WERI-Rb-1 (cell line): ENCODE measurements at places on chromosomes 12 and 14.

DNA sequence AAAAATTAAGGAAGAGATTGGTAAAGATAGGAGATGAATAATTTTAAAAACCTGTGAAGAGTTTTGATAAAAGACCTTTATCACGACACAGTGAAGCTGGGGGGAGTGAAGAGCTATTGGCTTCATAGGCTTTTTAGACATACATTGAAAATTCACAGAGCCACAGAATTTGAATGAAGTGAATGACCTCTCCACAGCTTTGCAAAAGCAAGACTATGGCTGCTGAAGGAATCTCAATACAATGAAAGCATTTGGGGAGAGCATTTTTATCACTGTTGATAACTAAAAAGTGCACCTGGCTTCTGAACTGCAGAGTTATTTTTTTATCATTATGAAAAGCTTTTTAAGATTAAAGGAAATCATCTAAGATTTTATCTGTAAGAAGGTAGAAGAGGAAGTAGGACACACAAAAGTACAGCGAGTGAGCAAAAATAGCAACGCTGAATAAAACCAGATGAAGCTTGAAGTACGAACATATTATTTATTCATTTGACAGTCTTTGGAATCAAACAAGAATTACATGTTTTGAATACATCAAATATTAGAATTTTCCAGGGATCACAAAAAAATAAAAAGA lies 317.5 kb downstream of the KCNC2 start:
- DNase-seq, result no peak

DNA sequence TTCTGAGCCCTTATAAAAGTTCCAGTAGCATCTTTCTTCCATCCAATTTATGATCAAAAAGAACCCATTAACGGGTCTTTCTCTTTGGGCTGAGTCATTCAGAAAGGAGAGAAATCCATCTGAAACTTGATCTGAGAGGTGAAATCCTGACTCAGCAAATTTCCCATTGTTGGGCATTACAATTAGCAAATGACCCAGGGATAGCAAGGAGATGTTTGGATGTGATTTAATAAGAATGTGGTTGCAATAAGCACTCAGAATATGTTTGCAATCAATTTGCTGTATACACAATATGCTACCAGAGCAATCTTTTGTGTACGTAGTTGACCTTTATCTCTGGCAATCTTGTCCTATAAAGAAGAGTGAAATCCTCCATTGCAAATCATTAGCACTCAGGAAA lies 122.7 kb downstream of the CCDC60 start:
- DNase-seq, result no peak

DNA sequence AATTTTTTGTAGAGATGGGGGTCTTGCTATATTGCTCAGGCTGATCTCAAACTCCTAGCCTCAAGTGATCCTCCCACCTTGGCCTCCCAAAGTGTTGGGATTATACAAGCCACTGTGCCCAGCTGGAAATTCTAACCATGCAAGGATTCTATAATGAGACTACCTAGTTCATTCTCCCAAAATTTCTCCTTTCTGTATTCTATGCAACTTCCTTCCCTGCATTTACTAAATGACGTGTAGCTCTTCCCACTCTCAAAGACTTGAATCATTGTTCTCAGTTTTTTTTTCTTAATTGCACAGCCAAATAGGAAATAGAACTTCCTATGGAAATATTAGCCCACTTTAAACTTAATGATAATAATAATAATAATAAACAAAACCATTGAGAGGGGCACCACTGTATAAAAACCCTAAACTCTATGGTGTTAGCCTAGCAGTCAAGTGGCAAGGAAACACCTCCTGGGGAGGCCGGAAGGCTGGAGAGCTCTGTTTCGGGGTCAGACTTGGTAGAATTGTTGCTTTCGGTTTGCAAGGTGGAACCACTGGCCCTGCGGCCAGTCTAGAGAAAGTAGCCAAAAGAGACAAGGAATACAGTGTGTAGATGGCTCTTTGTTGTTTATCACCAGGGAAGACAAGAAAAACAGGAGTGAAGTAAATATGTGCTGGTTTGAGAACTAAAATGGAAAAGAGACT lies 40.0 kb upstream of the TESC start:
- no peak for DNase-seq

DNA sequence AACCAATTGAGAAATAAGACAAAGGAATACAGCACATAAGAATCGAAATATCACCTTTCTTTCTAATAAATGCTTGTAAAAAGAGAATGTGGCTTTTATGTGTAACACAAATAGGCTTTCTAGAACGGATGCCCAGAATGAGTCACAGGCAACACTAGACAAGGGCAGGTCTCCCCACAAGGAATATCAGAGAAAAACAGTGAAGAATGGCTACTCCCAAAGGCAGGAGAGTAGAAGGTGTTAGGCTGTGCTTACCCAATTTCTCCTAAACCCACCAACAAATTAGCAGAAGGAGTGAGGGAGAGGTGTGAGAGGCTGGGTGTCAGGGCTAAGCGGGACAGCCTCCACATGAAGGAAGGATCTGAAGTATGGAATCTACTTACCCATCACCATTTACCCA lies 55.2 kb downstream of the GALNT4 start:
- DNase-seq, result no peak

DNA sequence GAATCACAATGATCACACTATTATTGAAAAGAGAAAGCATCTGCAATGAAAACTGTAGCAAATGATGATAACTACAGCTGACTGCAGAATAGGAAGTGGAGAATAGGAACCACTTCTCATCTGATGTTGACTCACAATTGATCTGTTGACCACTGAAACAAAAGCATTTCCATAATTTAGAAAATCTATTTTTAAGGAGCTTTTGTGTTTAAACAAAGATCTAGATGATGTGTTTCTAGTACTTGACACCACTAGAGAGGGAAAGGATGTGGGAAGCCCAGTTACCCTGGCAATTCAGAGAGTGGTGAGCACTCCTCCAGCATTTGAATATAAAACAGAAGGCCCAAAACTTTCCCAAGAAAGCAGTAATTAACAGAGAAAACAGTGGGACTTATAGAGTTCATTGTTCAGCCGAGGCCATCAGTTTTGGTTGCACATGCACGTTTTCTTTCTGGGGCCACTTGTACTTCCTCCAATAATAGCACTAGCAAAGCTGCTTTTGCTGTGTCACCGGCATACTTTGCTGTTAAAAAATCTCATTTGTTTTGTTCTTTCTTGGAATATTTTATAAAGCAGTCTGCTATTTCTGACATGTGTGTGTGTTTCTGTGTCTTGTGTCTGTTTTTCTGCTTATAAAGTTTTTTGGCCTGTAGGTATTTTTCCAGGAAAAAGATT lies 76.1 kb upstream of the HECTD1 start:
- no peak for DNase-seq

DNA sequence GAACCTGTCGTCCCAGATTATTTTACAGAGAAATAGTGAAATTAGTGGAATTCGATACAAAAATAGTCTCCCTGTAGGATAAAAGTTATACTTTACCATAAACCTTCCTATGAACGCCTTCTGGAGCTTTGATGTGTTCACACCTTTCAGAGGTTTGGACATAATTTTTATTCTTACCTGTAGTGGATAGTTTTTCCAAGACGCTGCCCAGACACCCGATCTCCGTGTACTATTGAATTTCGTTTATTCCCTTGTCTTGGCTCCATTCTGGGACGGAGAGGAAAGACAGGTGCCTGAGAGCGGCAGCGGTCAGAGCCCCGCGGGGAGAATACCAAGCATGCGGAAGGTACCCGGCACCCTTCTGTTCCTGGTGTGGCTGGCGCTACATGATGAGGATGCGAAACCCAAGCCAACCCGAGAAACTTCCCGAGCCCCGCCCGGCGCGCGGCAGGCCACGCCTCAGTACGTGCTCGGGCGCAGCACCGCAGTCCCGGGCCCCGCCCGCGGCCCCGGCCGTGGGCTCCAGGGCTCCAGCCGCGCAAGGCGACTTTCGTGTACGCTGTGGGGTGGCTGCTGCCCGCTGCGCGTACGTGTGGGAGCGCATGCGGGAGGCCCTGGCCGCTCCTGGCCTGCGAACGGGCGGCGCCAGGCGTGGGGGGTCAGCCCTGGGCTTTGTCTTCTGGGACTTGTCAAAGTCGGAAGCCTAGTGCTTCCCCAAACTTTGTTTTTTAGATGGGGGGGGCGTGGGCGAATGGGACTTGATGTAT lies 11.3 kb upstream of the SNAPC1 start:
- no peak for DNase-seq
